Upper lobe of left lung (tissue), 6 donors: ENCODE measurements at places on chromosomes 7 and 10. TPM values are rescaled to one million over a fixed set of nuclear protein-coding genes. Genes with fewer than 3 reads are reported as not detected.

CFAP70 gene
- 54.1 TPM for total RNA-seq

TLX1 gene
- not detected for total RNA-seq

STAM gene
- total RNA-seq = 47.3 TPM

ADRA2A gene
- 2.9 TPM for total RNA-seq

HNRNPA2B1 gene
- 285 TPM for total RNA-seq

EPO gene
- not detected for total RNA-seq

VAX1 gene
- total RNA-seq = not detected
